Activated CD4-positive, CD25-positive, alpha-beta regulatory T cell (primary cell): ENCODE measurements at places on chromosomes 11 and 22.

- DNase-seq = no peak
Observed at GRCh38 chr11:134258577-134258976, 5.2 kb downstream of the ACAD8 start.

GRCh38 chr11:36507824-36508489 is 2.1 kb downstream of the TRAF6 start:
- DNase-seq = no peak

DNA sequence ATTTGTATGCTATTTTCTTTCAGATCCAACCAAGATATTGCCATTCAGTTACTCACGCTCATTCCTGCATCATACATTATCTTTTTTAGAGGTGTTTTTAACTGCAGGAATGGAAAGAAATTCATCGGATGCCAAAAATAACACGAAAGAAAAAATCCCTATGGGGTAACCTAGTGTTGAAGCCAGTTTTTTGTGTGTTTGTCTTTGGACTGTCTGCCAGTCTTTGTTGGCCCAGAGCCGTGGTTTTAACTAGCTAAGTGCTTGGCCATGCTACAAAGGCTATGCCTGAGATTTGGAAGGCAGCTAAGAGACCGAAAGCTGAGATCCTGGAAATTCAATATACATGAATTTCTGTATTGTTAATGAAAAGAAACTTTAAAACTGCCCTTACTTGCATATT is 309.8 kb upstream of the CNTN5 start:
- no peak for DNase-seq

DNA sequence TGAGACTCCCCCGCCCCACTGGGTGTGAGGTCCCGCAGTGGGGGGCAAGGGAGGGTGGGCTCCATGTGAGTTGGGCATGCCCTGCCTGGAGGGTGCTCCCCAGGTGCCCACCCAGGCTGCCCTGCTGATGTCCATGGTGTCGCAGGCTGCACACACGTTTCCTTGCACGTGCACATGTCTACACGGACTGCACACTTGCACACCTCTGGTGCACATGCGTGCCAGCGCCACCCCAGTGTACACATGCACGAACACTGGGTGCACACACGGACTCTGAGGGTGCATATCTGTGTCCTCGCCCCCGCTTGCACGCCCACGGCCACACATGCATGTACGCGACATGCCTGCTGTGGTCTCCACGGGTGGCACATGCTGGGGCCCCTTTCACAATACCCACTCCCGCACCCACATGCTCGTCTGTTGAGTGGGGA is 35.2 kb upstream of the PRODH start:
- DNase-seq = no peak

DNA sequence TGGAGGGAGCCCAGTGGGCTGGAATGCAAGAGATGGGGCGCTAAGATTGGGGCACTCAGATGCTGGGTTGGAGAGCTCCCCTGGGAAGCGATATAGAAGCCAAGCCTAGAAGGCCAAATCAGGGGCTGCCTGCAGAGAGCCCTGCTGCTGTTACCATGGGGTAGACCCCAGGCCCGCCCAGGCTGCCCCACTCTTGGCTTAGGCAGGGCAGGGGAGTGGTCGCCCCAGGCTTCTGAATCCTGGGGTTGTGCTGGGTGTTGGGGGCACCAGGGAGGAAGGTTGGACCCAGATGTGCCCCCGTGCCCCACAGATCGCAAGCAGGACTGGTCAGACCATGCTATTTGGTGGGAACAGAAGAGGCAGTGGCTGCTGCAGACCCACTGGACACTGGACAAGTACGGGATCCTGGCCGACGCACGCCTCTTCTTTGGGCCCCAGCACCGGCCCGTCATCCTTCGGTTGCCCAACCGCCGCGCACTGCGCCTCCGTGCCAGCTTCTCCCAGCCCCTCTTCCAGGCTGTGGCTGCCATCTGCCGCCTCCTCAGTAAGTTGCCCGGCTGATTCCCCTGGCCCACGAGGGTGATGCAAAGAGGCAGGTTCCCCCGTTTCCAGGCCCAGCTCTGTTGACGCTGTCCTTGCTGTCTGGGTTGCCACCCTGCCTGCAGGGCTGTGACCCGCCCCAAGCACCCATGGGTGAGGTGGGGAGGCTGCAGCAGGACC is 3.9 kb downstream of the FERMT3 start:
- no peak for DNase-seq

DNA sequence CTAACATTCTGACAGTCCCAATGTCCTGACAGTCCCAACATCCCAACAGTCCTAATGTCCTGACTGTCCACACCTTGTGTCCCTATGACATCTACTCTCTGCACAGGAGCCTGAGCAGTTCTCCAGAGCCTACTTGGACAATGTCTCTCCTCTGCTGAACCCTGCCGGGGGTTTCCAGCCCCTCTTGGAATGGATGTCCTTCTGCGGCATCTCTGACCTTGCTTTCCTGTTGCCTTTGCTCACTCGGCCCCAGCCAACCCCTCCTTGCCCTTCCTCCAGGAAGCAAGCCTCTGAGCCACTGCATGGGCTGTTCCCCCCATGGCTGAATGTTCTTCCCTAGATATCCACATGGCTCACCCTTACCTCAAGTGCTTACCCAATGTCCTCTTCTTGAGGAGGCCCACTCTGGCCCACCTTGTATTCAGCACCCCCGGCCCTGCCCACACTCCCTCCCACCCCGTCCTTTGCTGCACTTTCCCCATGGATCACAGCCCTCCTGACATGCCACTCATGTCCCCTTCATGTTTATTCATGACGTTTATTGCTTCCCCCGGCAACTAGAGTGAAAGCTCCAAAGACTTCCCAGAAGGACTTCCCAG is 59.5 kb downstream of the DHCR7 start:
- no peak for DNase-seq

DNA sequence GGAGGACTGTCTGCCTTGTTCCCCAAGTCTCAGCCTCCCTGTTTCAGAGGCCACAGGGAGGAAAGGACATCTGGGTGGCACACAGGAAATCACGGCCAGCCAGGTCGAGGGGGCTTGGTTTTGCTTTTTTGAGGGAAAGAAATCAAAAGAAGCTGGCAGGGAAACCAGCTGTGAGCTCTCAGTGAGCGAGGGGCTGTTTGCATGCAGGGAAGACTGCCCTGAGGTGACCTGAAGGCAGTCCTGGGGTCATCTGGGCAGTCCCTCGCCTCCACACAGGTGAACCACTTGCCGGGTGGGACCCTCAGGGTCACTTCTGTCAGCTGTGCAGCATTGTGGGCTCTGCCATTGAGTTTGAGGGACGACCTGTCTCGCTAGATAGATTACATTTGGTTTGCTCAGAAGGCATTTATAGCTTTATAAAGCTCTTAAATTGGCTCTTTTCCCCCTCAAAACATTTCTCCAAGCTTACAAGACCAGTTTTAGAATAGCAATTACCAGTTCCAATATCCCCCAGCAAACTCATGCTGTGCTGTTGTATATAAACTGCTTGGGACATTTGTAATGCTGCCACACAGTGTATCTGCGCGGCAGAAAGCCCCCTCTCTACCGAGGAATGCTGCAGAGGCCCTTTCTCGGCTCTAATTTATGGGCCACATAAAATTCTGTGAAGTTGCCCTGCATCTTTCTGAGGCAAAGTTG is 28.3 kb downstream of the PKNOX2 start:
- no peak for DNase-seq

- DNase-seq = no peak
Observed at GRCh38 chr11:9962722-9963121, 298.8 kb downstream of the SWAP70 start.

GRCh38 chr11:69450064-69450856 is 31.2 kb upstream of the LINC01488 start:
- DNase-seq = no peak

DNA sequence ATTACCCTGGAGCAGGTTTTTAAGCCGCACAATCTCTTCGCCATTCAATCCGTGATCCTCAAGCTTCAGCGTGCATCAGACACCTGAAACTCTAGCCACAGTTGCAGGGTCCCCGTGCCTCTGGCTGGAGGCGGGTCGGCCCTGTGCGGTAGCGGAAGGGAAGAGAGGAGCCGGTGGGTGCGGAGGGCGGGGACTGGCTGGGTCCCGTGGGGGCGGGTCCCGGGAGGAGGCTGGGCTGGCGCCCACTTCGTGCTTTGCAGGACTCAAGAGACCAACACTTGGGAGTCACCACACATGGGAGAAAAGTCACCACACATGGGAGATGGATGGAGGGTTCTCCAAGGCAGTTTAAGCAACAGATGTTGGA is 772 bp downstream of the C22orf15 start:
- no peak for DNase-seq

GRCh38 chr11:119788096-119788883 is 59.3 kb upstream of the NECTIN1 start:
- DNase-seq = no peak
